ENCODE measurements at places on chromosomes 1 and 21. TPM values are rescaled to one million over a fixed set of nuclear protein-coding genes. Genes with fewer than 3 reads are reported as not detected.

Gene DNASE2B
- polyA plus RNA-seq = not detected

Gene DCDC2B
- polyA plus RNA-seq = not detected

Gene CLCNKB
- polyA plus RNA-seq = 0.09 TPM

Gene HMGN1
- polyA plus RNA-seq = 155 TPM

Gene RGL1
- 4.7 TPM for polyA plus RNA-seq

Gene VHLL
- not detected for polyA plus RNA-seq

Gene KRTAP19-5
- not detected for polyA plus RNA-seq

Gene SAMD13
- 0.34 TPM for polyA plus RNA-seq

Gene AMY1A
- polyA plus RNA-seq = not detected

Gene ALX3
- not detected for polyA plus RNA-seq
